ENCODE measurements at places on chromosomes 7 and 10.

DNA sequence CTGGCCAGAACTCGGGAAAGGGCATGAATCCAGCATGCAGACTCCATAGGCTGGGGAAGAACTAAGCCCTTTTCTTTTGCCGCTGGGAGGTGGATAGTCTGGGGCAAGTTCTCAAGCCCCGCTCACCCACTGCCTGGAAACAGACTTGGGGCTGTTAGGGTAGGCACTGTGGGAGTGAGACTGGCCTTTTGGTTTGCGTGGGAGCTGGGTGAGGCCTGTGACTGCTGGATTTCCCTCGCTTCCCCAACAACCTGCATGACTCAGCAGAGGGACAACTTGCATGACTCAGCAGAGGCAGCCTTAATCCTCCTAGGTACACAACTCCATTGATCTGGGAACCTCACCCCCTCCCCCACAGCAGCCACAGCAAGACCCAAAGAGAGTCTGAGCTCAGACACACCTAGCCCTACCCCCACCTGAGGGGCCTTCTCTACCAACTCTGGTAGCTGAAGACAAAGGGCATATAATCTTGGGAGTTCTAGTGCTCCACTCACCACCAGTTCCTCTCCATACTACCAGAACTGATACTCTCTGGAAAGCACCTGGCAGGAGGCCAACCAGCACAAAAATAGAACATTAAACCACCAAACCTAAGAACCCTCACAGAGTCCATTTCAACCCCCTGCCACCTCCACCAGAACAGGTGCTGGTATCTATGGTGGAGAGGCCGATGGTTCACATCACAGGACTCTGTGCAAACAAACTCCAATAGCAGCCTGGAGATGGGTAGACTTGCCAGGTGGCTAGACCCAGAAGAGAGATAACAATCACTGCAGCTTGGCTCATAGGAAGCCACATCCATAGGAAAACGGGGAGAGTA, 81.4 kb upstream of the LAMB4 start:
- DNase-seq, result no peak

DNA sequence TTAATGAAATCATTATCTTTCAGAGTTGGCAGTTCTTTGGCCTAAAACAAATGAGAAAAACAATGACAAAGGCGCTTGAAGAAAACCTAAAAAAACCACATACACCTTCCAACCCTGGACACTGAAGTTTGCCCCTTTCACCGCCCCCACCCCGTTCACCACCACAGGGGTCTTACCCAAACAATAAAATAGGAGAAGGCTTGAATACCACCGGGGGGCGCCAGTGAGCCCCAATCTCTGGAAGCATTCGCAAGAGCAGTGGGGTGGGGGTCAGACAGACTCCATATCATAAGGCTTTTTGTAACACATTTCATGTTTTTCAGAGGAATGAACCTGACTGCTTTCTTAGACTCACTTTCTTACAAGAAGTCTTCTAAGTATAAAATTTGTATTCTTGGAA, 163.6 kb downstream of the PIP4K2A start:
- no peak for DNase-seq

- DNase-seq, result no peak
Measured at GRCh38 chr10:68043030-68043429, 32.1 kb downstream of the HERC4 start.

GRCh38 chr7:139339698-139340036, 1.5 kb upstream of the FMC1 start:
- DNase-seq, result no peak

GRCh38 chr10:109706026-109706560, 217.2 kb downstream of the XPNPEP1 start:
- DNase-seq, result peak; percentile 38

DNA sequence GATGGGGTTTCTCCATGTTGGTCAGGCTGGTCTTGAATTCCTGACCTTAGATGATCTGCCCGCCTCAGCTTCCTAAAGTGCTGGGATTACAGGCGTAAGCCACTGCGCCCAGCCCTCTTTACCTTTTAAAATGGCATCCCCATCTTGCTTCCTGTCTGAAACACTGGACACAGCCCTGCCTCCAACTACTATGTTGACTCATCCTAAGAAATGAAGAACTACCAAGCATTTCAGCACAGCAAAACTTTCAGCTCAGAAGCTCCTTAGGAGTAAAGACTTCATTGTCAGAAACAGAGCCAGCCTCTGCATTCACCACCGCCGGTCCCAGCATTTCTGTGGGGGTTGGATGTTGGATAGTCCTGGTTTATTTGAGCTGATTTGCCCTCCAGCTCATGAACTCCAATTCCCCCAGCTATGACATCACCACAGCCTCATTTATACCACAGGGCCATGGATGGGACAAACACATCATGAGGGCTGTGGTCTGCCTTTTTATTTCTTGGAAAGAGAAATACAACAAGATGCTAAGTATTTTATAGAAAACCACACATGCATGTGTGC, 123.5 kb downstream of the ADCY1 start:
- no peak for DNase-seq

GRCh38 chr7:8089036-8089780, 120.6 kb downstream of the GLCCI1 start:
- no peak for DNase-seq

DNA sequence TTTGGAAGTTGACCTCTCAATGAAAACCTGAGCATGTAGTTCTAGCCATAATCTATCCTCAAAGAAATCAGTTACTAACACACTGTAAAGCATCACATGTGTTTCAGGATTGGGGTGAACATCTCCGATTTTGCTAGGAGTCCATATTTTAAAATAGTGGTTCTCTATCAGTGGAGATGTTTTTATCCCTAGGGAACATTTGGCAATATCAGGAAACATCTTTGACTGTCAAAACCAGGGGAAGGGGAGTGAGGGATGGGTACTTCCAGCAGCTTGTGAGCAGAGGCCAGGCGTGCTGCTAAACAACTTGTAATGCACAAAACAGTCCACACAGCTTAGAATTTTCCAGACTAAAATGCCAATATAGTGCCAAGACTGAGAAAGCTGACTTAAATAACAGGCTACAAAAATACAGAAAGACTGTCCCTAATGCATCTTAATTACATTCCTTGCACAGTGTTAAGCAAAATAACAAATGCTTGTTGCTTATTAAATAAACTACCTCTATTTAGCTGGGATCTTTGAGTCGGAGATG, 120.9 kb downstream of the CRPPA start:
- DNase-seq, result no peak

DNA sequence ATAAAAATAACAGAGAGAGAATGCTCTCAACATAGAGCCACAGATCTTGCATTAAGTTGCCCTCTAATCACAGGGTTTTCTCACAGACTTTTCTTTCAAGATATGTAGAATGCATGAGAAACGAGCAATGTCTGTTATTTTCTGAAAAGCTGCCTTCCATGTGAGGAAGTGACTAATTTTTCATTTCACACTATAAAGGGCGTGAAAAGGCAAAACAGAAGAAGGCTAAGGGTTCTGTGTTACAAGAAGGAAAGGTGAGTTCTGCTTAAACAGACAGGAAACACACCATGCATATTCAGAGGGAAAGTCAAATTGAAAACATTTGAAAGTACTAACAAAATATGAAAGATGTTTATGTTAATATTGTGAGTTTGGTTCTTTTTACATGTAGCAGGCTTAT, 189.2 kb downstream of the SEMA3D start:
- DNase-seq, result no peak
